Stimulated activated CD8-positive, alpha-beta memory T cell treated with anti-CD3 and anti-CD28 coated beads, Interleukin-4, amount 100 ng/mL, for 48 hours (primary cell): ENCODE measurements at places on chromosomes 2 and 18.

- DNase-seq: no peak
These were observed 42.5 kb downstream of the KIAA2012 start for GRCh38 chr2:202115479-202115971.

- DNase-seq: no peak
These were observed 335.3 kb downstream of the ZNF521 start for GRCh38 chr18:25016666-25017065.

- DNase-seq: no peak
These were observed 3.7 kb upstream of the INSIG2 start for GRCh38 chr2:118084491-118085089.

GRCh38 chr2:35548171-35548570, 807.4 kb upstream of the CRIM1 start:
- DNase-seq: no peak

- DNase-seq: no peak
These were observed 5.7 kb downstream of the TM4SF20 start for GRCh38 chr2:227373389-227373788.

GRCh38 chr2:189502714-189503113, 61.4 kb downstream of the WDR75 start:
- DNase-seq: no peak
